ENCODE measurements at places on chromosomes 3 and 15. TPM values are rescaled to one million over a fixed set of nuclear protein-coding genes. Genes with fewer than 3 reads are reported as not detected.

GRCh38 chr3:40228792-40229350, 80.6 kb upstream of the EIF1B start:
- DNase-seq, result no peak

DNA sequence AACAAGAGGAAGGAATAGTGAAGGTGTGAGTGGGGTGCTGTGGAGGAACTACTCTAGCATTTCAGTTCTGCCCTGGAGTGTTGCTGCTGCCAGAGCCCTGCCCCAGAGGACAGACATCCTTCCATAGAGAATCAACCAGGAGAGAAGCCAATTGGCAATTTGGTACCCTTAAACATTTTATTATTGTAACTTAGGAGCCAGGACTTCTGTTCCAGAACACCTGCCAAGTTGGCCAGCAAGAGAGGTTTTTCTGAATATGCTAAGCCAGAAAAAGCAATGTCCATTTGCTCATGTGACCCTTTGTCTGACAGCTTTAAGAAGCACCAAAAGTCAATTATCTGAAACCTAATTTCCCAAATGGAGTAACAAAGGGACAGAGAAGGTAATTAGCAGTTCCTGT, 264.9 kb downstream of the MEX3B start:
- no peak for DNase-seq

DNA sequence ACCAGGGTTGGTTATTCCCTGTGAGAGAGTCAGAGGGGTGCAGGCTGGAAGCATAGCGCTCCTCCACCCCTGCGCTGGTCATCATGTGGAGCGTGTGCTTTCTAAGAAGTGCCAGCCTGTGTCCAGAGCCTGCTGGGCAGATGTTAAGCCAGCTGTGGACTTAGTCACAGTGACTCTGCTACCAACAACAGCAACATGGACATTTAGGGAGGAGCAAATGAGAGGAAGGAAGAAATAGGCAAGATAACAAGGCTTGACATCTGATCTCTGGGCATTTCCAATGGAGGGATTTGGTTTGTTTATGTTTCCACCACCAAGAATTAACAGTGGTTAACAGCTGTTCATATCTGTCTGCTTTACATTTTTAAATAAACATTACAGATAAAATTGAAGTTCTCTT, 36.4 kb upstream of the MYZAP start:
- no peak for DNase-seq

GRCh38 chr3:156939315-156939714, 113.2 kb downstream of the LEKR1 start:
- DNase-seq, result no peak

GRCh38 chr15:88450125-88450798, 16.9 kb downstream of the MRPL46 start:
- peak; percentile 71 for DNase-seq

CTSH gene
- total RNA-seq, result 58.2 TPM

GRCh38 chr3:23183731-23184130, 19.4 kb upstream of the UBE2E2 start:
- no peak for DNase-seq

CCDC9B gene
- 0.11 TPM for total RNA-seq

DNA sequence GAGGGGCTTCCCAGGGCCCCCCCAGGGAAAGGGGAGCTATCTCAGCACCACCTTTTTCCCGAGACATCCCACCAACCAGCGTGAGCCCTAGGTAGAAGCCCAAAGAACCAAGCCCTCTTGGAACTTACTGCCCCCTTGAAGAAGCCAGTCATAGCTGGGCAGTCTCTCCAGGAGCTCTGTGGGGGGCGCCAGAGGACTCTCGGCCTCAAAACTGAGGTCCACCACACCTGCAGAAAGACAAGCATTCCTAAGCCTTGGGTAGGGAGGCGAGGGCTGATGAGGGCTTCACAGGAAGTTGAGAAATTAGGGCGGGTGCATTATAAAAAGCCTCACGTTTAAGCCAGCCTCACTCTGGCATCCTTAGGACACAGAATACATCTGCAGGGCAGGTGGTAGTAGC, 9.0 kb downstream of the SSUH2 start:
- no peak for DNase-seq

- DNase-seq, result no peak
These were observed 159.5 kb downstream of the CHSY1 start for GRCh38 chr15:101092156-101092866.

DNA sequence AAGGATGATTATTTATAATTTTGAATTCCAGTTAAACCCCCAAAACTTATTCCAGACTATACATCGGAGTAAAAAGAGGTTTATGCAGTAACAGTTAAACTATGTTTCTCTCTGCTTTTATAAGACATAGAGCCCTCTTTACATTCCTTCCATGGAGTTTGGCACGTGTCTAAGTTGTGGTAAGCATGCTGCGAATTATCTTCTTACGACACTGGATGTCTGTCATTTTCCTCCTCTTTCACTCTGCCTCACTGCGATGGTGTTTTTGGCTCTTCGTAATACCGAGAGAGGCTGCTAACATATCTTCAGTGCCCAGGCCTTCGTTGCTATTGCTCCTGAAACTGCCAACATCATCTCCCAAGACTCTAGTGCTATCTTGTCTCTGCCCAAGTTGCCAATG, 83.9 kb upstream of the TGFBR2 start:
- no peak for DNase-seq

GRCh38 chr15:43776718-43777266, at the start of gene ELL3:
Gene ELL3 (minus strand): TSS chr15:43776966. CDS start chr15:43776901, 65 bp downstream.
- peak; percentile 37 for DNase-seq

DNA sequence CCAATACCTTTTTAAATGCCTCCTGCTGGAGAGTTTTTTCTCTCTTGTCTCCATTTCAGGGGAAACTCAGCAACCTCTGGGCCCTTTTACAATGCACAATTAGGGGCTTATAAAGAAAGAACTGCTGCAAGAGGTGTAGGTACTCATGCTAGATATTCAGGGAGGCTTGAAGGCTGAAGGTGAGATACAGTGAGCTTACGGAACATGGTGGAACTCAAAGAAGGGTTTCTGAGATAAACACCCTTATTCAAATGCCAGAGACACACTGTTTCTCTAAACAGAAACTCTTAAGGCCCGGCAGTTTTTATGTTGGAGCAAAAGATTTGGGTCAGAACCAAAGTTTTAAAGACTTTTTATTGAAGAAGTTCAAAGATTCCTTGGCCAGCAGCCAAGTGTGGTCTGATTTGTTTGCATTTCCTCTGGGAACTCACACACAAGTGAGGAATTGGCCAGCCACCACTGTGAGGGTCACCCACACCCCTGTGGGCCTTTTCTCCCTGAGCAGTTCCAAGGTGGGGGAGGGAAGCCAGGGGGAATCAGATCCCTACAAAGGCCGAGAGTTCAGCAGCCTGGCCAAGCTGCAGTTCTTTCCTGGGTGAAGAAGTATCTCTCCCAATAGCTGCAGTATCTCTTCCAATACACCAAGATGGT, 47.8 kb downstream of the TNFAIP8L3 start:
- DNase-seq, result no peak

SI gene
- 2.0 TPM for total RNA-seq

- DNase-seq, result no peak
These were observed 212.7 kb downstream of the PDZRN3 start for GRCh38 chr3:73411993-73412392.

DNA sequence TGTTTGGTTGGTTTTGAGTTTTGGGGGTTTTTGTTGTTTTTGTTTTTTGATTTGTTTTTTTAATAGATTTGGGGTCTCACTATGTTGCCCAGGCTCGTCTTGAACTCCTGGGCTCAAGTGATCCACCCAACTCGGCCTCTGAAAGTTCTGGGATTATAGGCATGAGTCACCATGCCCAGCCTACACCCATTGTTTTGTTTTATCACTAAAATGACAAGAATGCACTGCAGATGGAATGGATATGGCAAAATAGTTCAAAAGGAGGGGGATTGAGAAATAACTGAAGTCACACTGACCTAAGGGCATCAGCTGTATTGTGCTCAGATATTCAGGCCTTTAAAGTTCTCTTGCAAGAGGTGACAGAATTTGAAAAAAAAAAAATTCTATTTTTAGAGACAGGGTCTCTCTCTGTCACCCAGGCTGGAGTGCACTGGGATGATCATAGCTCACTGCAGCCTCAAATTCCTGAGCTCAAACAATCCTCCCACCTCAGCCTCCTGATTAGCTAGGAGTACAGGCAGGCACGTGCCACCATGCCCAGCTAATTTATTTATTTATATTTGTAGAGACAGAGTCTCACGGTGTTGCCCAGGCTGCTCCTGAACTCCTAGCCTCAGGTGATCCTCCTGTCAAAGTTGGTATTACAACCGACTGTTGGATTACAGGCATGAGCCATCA, 4.4 kb upstream of the RASA2 start:
- no peak for DNase-seq

Measured in progenitor cell of endocrine pancreas (in vitro differentiated cells).